Esophagus squamous epithelium (tissue), 5 donors: ENCODE measurements at places on chromosomes 11 and 22. TPM values are rescaled to one million over a fixed set of nuclear protein-coding genes. Genes with fewer than 3 reads are reported as not detected.

DNA sequence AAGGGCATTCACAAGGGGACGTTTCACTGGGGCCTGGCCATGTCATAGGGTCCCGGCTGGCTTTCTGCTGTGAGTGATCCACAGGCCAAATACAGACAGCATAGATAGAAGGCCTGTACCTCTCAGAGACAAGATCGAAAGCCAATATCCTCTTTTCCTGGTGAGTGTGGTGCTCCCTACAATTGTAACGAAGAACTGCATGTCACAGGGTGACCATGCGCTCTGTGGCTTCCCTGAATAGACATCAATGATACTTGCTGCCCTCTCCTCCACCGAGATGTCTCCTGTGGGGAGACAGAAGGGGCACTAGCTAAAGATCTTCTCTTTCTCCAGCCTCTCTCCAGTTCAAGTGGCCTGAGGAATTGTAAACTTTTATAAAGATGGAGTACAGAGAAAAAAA is 226.1 kb upstream of the POU2AF2 start:
- H3K27ac ChIP-seq: no peak overlapping the region
- no peak for DNase-seq
- H3K27me3 ChIP-seq: no peaks in the 10 kb centered on the region
- H3K4me1 ChIP-seq: no peaks in the 10 kb centered on the region
- H3K36me3 ChIP-seq: no peaks in the 10 kb centered on the region

PIH1D2 gene
- total RNA-seq: 1.7 TPM

SYNGR1 gene
- total RNA-seq: 13.3 TPM

DNA sequence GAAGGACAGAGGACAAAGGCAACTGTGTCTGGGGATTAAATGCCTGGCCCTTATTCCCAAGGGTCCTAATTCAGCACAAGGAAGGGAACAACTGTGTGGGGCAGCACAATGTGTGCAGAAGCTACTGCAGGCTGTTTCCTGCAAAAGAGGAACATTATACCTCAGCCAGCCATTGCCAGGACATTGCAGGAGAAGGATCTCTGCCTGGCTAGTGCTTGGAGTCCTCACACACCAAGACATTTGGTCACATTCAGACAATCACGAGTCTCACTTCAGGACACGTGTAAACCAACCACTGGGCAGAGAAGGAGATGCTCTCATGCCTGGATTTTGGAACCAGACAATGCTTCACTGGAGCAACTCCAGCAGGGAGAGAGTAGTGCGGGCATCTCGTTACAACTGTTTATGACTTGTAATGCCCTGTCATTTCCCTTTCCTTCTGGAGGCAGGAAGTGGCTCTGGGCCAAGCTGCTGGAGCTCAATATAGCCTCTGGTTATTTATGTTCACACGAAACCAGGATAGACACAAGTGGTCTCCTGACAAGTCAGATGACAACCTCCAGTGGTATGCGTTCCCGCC is 23.9 kb upstream of the ZC3H12C start:
- H3K27me3 ChIP-seq: no peaks in the 10 kb centered on the region
- H3K4me3 ChIP-seq: no peak overlapping the region
- DNase-seq: no peak

TLCD5 gene
- 0.56 TPM for total RNA-seq

GRCh38 chr22:46573781-46574437 is 36.5 kb upstream of the CELSR1 start:
- H3K36me3 ChIP-seq: no peaks in the 10 kb centered on the region
- H3K4me1 ChIP-seq: peaks cover 28% of the 10 kb centered on the region
- no peaks in the 10 kb centered on the region for H3K27me3 ChIP-seq
- H3K4me3 ChIP-seq: no peak overlapping the region
- DNase-seq: no peak
